Spinal cord (tissue), 10 donors: ENCODE measurements at places on chromosomes 6 and 20. TPM values are rescaled to one million over a fixed set of nuclear protein-coding genes. Genes with fewer than 3 reads are reported as not detected.

MAP7 gene
- total RNA-seq, result 19.7 TPM

BANF2 gene
- not detected for total RNA-seq

KIF6 gene
- 4.8 TPM for total RNA-seq

SLC39A7 gene
- total RNA-seq, result 87.3 TPM

JARID2 gene
- total RNA-seq, result 21.1 TPM

KCNK5 gene
- total RNA-seq, result 7.4 TPM

IP6K3 gene
- total RNA-seq, result 1.0 TPM

POM121L2 gene
- not detected for total RNA-seq

MRAP2 gene
- total RNA-seq, result 5.4 TPM

SEC63 gene
- total RNA-seq, result 57.6 TPM

LY6G6C gene
- total RNA-seq, result 0.17 TPM

CALHM5 gene
- 2.6 TPM for total RNA-seq

SLCO4A1 gene
- 2.3 TPM for total RNA-seq

STX16 gene
- total RNA-seq, result 35.7 TPM

TP53TG5 gene
- total RNA-seq, result 0.39 TPM

CLVS2 gene
- 30.1 TPM for total RNA-seq

PHF20 gene
- 31.0 TPM for total RNA-seq

MEP1A gene
- 0.06 TPM for total RNA-seq

CENPW gene
- 9.2 TPM for total RNA-seq

CYP21A2 gene
- total RNA-seq, result 0.30 TPM

KHDC1L gene
- not detected for total RNA-seq

SESN1 gene
- total RNA-seq, result 58.4 TPM

CBLN4 gene
- 6.1 TPM for total RNA-seq

TREM2 gene
- total RNA-seq, result 25.9 TPM

PPP1R18 gene
- 28.9 TPM for total RNA-seq

POU3F2 gene
- total RNA-seq, result 25.0 TPM

ZNF165 gene
- total RNA-seq, result 1.7 TPM

PRPH2 gene
- total RNA-seq, result 9.0 TPM

PAX1 gene
- 0.20 TPM for total RNA-seq

ARMC2 gene
- 15.1 TPM for total RNA-seq

COL12A1 gene
- 129 TPM for total RNA-seq
